ENCODE measurements at places on chromosomes 2 and 18. TPM values are rescaled to one million over a fixed set of nuclear protein-coding genes. Genes with fewer than 3 reads are reported as not detected.

- DNase-seq, result no peak
These were observed 87.4 kb downstream of the EML4 start for GRCh38 chr2:42256505-42256904.

The HOXD1 gene
- 1.1 TPM for total RNA-seq

DNA sequence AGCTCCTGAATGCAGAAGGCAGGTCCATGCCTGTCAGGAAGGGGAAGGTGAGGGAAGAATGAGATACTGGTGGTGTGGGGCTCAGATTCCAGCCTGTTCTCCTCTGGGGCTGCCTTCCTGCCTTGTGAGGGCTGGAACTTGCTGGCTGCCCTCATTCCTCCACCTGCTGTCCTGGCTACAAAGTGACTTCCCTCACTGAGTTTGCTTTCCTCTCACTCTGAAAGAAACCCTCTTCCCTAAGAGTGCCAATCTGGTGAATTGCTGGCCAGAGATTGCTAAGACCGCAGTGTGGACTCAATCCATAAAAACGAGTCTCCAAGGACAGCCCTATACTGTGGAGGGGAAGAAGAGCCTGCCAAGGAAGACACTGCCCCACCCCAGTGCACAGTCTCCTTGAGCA, 664.4 kb upstream of the HS6ST1 start:
- no peak for DNase-seq

The ITGB6 gene
- total RNA-seq, result not detected

The MSTN gene
- total RNA-seq, result 0.48 TPM

GRCh38 chr2:64537991-64538390, 13.9 kb downstream of the AFTPH start:
- DNase-seq, result no peak

- DNase-seq, result peak; percentile 94
These were observed at the start of gene COMMD1 for GRCh38 chr2:61905372-61906185. TSS of gene COMMD1 (plus strand) at chr2:61905674. CDS start at chr2:61905679, 5 bp downstream.

The UPP2 gene
- total RNA-seq, result not detected

DNA sequence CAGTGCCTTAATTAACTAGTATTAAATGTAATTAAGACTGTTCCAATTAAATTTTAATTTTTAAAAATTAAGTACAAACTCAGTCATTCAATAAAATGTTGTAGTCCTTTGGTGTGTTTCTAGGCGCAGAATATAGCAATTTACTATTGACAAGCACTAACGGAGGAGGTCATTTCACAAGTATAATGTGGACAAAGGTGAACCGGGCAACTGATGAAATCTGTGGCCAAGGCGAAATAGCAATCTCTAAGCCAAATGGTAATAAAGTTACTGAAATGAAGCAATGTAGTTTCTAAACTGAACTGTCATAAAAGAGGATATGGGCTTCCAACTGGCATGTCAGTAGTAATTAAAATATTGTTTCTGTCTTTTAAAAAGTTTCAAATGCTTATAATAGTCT, 27.5 kb downstream of the FIGN start:
- no peak for DNase-seq

- no peak for DNase-seq
These were observed 1047.8 kb downstream of the SOCS6 start for GRCh38 chr18:71336576-71337210.

The RIF1 gene
- 33.8 TPM for total RNA-seq

- no peak for DNase-seq
These were observed 142.2 kb upstream of the DLGAP1 start for GRCh38 chr18:4597301-4597700.

DNA sequence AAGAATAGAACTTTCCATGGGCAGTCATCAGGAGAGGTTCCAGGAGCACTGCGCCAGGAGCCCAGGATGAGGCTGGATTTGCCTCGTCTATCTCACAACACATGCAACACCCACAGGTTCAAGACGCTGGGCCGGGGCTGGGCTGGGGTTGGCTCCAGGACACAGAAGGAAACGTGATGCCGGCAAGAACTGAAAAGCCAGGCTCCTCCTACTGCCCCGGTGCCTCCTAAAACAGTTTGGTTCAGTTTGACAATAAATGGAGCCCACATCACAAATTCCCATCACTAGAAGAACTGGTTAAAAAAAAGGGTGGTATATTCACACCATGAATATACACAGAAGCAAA, 75.9 kb downstream of the INHBB start:
- DNase-seq, result peak; percentile 87

DNA sequence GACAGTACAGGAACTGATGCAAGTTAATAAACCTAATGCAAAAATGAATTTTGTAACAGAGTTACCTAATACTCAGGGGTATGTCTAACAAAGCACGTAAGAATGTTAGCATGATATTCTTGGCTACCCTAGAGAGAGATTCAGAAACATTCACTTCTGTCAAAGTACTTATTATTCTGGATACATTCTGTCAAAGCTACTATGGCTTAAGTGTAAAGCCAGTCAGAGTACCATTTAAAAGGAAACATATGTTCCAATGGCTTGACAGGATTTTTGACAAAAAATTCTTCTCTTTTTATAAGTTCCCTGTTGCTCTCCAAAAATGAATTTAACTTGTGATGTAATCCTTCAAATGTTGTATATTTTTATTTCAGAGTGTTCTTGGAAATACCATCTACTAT, 85.5 kb downstream of the PIGN start:
- DNase-seq, result no peak

DNA sequence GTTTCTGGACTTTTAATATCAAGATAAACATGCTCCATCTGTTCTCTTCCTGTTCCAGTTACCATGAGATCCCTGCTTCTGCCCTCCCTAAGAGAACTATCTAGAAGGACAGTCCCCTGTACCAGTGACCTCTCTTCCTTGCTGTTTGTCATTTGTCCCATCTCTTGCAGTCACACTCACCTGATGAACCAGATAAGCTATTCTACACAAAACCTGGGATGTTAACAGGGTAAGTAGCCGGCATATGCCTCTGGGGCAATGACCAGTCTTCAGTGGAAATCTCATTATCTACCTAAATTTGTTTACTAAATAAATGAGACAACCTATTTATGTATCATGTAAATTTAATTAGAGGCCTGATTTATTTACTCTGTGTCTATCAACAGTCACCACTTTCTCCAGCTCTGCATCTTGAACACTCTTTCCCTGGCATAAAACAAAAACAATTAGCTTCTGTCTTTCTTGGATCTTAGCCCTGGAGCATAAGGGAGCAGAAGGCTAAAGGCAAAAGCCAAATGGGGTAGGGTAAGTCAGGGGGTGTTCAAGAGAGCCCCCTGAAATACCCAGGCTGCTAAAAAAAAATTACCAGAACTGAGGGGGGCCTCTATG, 337.7 kb downstream of the ALK start:
- DNase-seq, result no peak

GRCh38 chr2:226213717-226214116, 585.9 kb downstream of the IRS1 start:
- DNase-seq, result no peak

- no peak for DNase-seq
These were observed 67.9 kb downstream of the CERS6 start for GRCh38 chr2:168524005-168524404.

DNA sequence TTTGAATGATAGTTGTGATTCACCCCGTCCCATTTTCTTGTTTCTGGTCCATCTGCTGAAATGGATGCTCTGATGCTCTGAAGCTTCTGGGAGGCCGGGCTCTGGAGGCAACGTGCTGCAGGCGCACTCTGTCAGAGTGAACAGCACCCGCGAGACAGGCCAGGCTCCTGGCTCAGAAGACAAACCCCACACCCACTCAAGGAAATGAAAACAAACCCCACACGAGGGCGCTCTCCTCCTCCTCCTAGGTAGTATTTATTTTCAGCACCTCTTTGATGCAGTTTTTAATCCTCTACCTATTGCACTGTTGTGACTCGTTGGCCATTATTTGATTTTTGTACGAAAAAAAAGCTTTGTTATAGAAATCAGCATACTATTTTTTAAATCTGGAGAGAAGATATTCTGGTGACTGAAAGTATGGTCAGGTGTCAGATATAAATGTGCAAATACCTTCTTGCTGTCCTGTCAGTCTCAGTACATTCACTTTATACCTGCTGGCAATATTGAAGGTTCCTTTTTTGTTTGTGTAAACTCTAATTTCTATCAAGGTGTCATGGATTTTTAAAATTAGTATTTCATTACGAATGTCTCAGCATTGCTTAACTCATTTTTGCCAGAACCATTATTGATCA, 10.3 kb upstream of the CHST10 start:
- no peak for DNase-seq

- no peak for DNase-seq
These were observed 190.3 kb upstream of the SLC8A1 start for GRCh38 chr2:40642237-40642636.

- DNase-seq, result no peak
These were observed 36.5 kb upstream of the CDH19 start for GRCh38 chr18:66640431-66640830.

The RPRM gene
- total RNA-seq, result 0.22 TPM

The MRPL44 gene
- total RNA-seq, result 19.2 TPM

GRCh38 chr18:228586-228985, 39.3 kb downstream of the THOC1 start:
- no peak for DNase-seq

DNA sequence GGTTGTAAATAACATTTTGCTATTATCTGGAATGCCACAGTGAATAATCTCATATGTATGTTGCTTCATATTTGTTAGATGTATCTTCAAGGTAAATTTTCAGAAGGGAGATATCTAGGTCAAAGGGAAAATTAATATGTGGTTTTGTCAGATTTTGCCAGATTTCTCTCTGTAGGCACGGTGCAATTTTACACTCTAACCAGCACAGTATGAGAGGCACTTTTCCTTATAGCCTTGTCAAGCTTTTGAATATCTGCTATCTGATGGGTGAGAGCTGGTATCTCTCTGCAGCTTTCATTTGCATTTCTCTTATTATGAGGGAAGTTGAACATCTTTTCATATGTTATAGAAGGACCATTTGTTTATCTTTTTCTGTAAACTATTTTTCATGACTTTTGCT, 175.7 kb upstream of the PGAP1 start:
- DNase-seq, result no peak

DNA sequence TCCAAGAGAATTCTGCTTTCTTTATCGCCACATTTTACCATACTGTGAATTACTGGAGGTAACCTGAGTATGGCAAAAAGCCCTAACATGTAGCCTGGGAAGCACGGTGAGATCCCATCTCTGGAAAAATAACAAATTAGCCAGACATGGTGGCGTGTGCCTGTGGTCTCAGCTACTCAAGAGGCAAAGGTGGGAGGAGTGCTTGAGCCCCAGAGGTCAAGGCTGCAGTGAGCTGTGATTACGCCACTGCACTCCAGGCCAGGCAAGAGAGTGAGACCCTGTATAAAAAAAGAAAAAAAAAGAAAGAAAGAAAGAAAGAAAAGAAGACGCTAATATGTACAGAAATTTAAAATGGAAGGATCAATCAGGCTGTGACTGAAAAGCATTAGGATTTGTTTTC, 57.7 kb upstream of the SESTD1 start:
- DNase-seq, result no peak

DNA sequence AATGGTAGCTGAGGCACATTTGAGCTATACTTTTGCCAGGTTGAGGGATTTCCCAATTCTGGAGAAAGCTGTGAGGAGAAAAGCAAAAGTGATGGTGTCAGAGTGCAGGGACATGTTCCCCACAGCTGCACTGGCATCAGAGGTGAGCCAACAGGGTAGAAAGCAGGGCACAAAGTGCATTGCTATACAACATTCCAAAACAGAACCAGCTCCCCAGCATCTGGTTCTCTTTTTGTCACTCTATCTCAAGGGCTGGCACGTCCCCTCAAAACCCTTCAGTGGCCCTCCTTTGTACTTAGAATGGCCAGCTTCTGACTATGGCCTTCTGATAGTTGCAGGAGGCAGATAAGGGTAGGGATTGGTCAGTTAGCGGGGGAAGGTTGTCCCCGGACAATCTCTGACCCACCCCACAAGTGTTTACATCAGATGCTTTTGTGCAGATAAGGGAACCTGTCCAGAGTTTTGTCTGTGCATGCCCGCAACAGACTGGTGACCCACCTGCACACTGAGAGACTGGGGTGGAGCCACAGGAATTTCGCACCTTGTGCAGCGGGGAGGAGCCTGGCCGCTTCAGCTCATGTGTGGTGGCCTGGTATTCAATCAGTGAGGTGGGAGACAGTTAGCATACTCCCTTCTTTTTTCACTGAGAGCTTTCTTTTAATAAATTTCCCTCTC, 31.0 kb upstream of the TMEM17 start:
- no peak for DNase-seq

- DNase-seq, result no peak
These were observed 307.1 kb downstream of the NRXN1 start for GRCh38 chr2:50724837-50725236.

- DNase-seq, result no peak
These were observed 22.8 kb downstream of the TRABD2A start for GRCh38 chr2:84858123-84858522.

DNA sequence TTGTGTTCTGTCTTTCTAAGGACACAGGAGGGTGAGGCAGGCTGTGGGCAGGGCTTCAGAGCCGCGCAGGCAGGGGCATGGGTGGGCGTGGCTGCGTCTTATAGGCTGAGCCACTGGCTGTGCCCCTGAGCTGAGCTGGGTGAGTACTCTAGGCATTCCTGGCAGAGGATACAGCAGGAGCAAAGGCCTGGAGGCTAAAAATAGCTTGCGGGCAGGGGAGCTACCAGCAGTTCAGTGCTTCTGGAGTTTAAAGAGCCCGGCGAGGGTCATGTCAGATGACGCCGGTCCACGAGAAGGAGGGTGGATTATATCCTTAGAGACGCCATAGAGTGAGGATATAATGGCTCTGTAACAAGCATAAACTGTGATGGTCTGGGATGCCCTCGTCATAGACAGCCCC, 31.5 kb upstream of the PDIA6 start:
- DNase-seq, result no peak

- DNase-seq, result no peak
These were observed 176.6 kb upstream of the SKOR2 start for GRCh38 chr18:47427923-47428637.

- DNase-seq, result no peak
These were observed 37.8 kb downstream of the HS6ST1 start for GRCh38 chr2:128280901-128281321.

GRCh38 chr18:12580630-12581342, 77.1 kb downstream of the SPIRE1 start:
- DNase-seq, result no peak

- DNase-seq, result no peak
These were observed 136.3 kb downstream of the RPIA start for GRCh38 chr2:88827821-88828220.

- no peak for DNase-seq
These were observed 39.0 kb downstream of the CHN1 start for GRCh38 chr2:174965992-174966744.

DNA sequence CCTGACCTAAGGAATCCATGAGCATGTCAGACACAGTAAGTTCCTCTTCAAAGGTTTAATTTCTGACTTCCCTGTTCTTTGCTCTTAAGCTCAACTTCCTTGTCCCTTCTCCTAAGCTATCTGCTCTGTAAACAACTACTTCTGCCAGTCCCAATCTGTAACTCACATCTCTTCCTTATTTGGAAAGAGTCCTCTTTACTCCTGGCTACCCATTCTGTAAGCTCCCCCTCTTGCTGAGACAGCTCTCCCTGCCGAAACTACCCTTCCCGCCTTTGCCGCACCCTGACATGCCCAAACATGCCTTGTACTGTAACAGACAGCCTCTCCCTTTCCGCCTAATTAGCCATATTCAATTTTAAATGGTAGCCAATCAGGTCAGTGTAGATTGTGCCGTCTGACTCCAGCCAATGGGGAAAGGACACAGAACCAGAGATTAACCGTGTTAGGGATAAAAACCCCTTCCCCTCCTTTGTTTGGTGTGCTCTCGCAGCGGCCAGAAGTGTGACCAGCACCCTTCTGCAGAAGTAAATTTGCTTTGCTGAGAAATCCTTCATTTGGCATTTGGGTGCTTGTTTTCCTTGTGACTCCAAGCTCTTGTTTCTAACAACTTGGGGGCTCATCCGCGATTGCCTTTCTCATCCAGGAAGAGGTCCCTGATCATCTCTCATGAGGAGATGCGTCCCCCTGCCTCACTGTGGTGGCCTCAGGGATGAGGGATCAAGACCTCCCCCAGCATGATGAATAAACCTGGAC, 49.0 kb downstream of the PIAS2 start:
- no peak for DNase-seq

Data from mesenteric fat pad (tissue), 1 donor.